ENCODE measurements at places on chromosomes 12 and 14. TPM values are rescaled to one million over a fixed set of nuclear protein-coding genes. Genes with fewer than 3 reads are reported as not detected.

LBHD2 gene
- total RNA-seq, result not detected

PLEKHD1 gene
- not detected for total RNA-seq

DHRS2 gene
- total RNA-seq, result 0.44 TPM

GLI1 gene
- 1.1 TPM for total RNA-seq

MYF6 gene
- total RNA-seq, result not detected

VPS37B gene
- total RNA-seq, result 45.9 TPM

AKT1 gene
- total RNA-seq, result 191 TPM

GLS2 gene
- total RNA-seq, result not detected

EML5 gene
- 0.09 TPM for total RNA-seq

P3H3 gene
- 92.6 TPM for total RNA-seq

TAS2R14 gene
- 3.0 TPM for total RNA-seq

RTL1 gene
- not detected for total RNA-seq

OLR1 gene
- total RNA-seq, result not detected

KCNK13 gene
- total RNA-seq, result not detected

HOTAIR gene
- not detected for total RNA-seq

CCDC175 gene
- not detected for total RNA-seq

GZMH gene
- total RNA-seq, result not detected

KIF21A gene
- 10.1 TPM for total RNA-seq

ACRBP gene
- 1.3 TPM for total RNA-seq

CPSF6 gene
- total RNA-seq, result 86.2 TPM

ERP27 gene
- 0.88 TPM for total RNA-seq

TMEM179 gene
- total RNA-seq, result not detected

OTX2 gene
- not detected for total RNA-seq
